ENCODE measurements at places on chromosomes 3 and 15.

DNA sequence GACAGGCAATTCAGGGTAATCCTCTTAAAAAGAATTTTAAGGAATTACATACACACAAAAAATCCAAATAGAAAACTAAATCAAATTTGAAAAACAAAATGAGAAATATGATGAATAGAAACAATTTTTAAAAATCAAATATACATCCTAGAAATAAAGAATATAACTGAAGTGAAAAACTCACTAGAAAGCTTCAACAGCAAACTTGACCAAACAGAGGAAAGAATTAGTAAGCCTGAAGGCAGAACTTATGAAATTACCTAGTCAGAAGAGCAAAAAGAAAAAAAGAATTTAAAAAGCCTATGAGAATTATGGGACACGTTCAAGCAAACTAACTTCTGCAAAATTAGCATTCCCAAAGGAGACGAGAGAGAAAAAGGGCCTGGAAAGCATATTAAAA lies 206.1 kb downstream of the PCCB start:
- DNase-seq: no peak

GRCh38 chr15:75928680-75929608 lies 25.3 kb downstream of the FBXO22 start:
- DNase-seq: peak; percentile 51

DNA sequence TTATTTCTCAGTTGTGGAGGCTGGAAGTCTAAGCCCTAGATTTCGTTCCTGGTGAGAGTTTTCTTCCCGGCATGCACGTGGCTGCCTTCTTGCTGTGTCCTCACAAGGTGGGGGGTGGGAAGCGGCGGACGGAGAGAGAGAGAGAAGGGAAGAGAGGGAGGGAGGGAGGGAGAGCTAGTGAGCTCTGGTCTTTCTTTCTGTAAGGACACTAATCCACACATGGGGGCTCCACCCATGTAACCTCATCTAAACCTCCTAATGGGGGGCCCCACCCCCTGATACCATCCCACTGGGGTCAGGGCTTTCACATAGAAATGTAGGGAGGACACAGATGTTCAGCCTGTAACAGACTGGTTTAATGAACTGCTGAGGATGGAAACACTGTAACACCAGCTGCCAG lies 7.3 kb downstream of the FBLN2 start:
- DNase-seq: no peak

- peak; percentile 20 for DNase-seq
Measured at GRCh38 chr15:68672781-68673205, 94.0 kb downstream of the CORO2B start.

- DNase-seq: peak; percentile 44
Measured at GRCh38 chr3:32910954-32911353, 40.5 kb upstream of the CCR4 start.

DNA sequence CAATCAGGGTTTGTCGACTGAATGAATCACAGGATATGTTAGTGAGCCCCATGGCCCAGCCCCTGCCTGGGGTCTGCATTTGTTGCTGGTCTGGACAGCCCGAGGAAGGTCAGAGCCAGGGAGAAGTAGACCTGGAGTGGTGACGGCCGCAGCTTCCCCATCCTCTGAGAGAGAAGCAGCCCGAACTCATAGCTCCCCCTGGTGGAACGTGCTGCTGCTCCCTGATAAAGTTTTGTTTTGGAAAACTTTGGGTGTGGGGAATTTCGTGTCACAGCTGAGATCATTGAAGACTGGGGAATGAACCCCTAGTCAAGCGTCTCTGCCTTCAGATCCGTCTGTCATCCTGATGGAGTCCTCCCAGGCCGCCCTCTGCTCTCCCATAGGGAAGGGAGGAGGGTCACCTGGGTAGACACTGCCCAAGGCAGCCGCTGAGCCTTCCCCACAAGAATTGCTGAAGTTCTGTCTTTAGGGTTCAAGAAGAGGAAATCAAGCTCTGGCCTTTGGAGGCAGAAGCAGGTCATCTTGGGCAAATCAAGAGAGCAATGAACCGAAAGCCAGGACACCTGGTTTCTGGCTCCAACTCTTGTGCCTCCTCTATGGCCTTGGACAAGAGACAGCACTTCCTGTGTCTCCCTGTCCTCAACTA lies 60.5 kb downstream of the GLDN start:
- peak; percentile 22 for DNase-seq

DNA sequence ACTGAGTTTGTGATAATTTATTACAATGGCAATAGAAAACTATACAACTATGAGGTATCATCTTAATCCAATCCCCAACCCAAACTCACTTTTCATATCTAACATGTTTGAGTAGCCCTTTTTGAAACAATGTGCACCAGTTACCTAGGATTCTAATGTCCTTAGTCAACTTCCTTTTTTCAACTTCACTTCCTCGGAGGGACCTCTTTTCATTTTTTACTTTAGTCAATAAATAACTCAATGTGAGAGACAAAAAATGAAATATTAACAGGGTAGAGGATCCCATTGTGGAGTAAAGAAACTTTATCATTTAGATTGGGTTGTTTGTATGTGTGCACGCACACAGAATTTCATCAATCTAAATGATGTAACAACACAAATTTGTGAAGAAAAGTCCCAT lies 193.6 kb upstream of the LRRC3B start:
- no peak for DNase-seq

GRCh38 chr3:99921377-99921695 lies 103.7 kb downstream of the CMSS1 start:
- no peak for DNase-seq

DNA sequence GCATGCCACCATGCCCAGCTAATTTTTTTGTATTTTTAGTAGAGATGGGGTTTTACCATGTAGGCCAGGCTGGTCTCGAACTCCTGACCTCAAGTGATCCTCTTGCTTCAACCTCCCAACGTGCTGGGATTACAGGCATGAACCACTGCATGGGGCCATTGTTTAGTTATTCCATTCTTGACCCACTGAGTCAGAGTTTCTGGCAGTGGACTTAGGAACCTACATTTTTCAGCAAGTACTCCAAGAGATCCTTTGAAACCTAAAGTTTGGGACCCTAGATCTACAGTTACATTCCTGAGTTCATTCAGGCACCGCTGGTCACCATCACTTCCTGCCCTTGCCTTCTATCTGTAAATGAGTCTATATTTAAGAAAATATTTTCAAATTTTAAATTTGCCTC lies 1.4 kb upstream of the TNFSF10 start:
- DNase-seq: peak; percentile 73

- DNase-seq: peak; percentile 96
Measured at GRCh38 chr15:70494852-70495571, 268.3 kb downstream of the UACA start.

- DNase-seq: no peak
Measured at GRCh38 chr3:54198556-54198955, 76.2 kb downstream of the CACNA2D3 start.

- DNase-seq: no peak
Measured at GRCh38 chr3:3817865-3818264, 18.6 kb downstream of the LRRN1 start.
